ENCODE measurements at places on chromosomes 7 and 10.

DNA sequence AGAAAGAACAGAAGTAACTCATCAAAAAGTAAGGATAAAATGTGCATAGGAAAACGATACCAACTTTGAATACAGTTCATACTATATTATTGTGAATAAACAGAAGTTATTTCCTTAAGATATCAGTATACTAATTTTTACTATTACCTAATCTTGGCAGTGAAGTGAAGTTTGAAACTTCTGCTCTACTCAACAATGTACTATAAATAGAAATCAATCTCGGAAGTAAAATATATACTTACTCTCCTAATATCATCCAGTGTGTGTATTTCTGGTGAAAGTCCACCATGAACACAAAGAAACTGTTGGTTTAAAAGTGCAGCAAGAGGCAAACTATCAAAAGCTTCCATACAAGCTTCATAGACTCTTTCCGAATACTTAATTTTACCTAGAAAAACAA lies 24.6 kb downstream of the PPP3CB start:
- DNase-seq = no peak

DNA sequence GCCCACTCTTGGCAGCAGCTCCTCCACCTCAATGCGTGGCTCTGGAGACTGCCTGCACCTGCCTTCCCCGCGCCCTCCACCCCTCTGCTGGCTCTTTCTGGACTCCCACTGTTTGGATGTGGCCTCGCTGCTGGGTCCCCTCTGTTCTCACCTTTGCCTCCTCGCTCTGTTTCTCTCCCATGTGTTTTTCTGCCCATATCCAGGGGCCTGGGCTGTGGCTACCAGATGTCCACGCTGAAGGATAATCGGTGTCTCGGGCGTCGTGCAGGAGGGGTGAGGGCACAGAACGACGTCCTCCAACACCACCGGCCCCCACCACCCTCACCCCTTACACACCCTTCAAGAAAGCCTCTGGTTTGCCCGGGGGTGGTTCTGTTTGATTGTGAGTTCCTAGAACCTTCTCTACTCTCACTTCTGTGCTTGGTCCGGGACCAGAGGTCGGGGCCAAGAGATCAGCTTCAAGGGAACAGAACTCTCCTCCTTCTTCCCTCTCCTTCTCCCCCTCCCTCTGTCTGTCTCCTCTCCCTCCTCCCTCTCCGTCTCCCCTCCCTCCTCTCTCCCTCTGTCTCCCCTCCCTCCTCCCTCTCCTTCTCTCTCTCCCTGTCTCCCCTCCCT lies 31.7 kb downstream of the AP5Z1 start:
- DNase-seq = no peak

- no peak for DNase-seq
Measured at GRCh38 chr10:59993931-59994330, 87.6 kb upstream of the CCDC6 start.

DNA sequence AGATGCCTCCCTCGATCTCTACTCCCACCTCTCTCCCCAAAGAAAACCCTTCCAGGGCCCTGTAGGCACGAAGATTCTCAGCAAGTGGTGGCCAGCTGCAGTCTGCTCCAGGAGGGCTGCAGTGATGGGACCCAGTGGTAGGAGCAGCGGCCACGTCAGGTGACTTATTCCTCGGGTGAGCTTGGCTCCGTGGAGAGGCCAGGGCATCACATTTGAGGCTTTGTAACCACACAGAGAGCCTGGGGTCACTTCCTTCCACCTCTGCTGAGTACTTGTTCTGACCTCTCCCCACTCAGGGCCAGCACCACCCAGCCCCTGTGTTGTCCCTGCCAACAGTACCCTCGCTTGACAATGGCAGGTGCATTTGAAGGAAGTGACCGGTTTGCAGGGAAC lies 17.9 kb upstream of the EN2 start:
- no peak for DNase-seq

DNA sequence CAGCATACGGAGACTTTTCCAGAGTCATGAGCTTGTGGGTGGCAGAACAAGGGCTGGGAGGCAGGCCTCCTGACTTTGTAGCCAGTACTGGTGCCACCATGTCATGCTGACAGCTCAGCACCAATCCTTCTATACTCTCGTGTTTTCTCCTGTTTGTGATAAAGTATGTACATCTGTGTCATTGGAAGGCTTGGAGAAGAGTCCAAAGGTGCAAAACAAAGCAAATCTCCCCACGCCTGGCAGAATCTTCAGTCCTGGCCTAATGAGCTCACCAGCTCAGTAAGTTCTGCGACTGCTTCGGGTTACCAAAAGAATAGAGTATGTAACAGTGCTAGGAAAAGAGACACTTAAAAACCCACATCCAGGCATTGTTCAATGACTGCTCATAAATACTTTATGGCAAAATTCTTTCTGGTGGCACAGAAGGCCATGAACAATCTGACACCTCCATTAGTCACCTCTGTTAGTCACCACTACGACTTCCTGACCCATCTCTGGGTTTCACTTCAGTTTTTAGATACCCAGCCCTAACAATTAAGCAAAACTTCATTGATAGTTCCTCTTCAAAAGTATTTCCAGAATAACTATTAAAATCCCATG lies 24.5 kb downstream of the STEAP1 start:
- DNase-seq = no peak

- no peak for DNase-seq
Measured at GRCh38 chr10:62278441-62278910, 9.8 kb upstream of the RTKN2 start.

DNA sequence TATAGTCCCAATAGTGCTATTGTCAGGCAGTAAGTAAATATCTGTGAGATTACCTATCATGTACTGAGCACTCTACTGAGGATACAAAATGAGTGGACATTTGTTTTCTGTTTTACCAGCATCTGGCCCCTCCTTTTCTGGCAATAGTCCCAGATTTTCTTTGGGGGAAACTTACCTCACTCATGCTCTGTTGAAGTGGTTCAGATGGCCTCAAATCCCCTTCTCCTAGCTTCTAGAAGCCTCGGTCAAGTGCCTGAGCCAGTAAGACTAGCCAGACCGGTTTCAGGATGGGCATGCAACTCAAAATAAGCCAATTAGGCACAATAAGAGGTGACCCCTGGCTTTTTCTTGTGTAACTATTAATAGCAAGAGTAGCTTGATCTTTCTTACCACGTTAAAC lies 19.7 kb downstream of the TRDMT1 start:
- DNase-seq = no peak

GRCh38 chr10:72234560-72235095 lies 18.6 kb upstream of the ASCC1 start:
- no peak for DNase-seq
